ENCODE measurements at places on chromosomes 16 and 17.

DNA sequence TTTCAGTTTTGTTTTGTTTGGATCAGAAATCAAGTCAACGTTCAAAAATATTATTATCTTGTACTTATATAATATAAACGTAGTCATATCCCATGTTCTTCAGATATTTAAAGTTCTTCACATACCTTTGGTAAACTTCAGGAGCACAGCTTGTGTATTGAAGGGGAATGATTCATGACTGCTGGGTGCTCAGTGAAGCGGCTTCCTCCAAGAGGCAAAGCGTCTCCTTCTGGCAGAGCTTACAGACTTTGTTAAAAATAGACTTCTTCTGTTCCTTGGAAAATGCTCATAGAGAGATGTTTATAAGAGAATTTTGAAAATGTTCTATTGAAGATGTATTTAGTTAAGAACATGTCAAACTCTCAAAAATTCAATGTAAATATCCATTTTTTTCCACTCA lies 155.6 kb upstream of the CNTNAP4 start:
- DNase-seq: no peak

DNA sequence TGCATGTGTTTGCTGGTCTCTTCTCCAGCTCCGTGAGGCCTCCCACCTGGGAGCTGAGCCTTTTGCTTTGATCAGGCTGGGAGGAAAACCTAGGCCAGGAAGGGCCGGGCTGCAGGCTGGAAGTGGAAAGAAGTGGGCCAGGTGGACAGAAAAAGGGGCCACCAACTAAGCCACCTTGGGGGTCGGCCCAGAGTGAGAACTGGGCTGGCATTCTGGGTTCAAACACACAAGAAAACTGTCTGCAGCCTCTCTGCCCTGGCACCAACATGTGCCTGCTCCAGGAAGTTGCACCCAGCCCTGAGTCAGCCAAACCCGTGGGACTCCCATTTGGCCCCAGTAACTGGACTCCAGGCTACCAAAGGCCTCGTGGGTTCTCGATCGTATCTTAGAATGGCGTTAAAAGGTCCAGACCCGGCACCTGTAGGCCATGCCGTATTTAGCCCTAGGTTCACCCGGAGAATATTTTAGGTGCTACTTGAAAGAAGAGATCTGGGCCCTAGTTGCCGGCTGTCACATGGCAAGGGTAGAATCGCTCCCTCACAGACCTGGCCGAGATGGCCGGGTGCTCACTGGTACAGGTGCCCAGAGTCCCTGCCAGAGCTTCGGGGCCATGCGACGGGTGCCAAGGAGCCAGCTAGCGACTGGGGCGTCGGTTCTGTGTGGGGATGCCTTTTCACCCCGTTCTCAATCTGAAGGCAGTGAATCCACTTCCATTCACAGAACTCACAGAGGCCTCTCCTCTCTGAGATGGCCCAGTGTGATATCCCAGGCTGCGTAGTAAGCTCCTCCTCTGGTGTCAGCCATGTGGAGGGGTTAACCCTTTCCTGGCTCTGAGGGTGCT lies 236.6 kb downstream of the MRTFB start:
- no peak for DNase-seq

DNA sequence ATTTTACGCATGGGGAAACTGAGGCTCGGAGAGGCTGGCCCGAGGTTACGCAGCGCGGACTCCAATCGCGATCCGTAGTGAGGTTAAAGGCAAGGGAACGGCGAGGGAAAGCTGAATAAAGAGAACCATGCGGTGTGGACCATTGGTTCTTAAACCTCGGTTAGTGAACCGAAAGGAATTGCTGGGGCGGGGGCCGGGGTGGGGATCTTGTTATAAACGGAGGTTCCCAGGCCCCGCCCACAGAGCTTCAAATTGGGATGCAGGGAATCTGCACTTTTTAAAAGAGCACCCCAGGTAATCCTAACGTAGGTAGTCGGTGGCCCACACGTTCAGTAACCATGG lies 524 bp downstream of the IQCK start:
- no peak for DNase-seq

DNA sequence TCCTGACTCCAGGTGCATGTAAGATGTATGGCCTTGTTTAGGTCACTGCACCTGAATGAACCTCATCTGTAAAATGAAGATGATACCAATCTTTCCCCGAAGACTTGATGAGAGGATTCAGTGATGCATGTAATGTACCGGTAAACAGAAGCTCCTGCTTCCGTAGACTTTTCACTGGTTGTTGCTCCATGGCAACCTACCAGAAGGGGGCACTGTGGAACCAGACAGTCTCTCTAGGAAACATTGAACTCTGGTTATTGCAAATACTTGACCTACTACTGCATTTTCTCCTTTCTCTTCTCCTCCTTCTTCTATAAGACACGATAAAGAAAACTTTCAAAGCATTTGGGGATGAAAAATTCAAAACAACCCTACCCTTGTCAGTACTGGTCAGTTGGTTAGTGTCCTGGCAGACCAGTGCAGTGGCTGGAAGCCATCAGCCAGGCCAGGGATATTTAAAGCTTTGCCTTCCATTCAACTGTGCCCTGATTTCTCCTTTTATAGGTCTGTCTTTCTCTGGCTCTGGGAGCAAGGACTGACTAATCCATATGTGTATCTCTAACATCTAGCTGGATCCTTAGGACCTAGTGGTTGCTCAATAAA lies 667.4 kb upstream of the SALL1 start:
- no peak for DNase-seq

DNA sequence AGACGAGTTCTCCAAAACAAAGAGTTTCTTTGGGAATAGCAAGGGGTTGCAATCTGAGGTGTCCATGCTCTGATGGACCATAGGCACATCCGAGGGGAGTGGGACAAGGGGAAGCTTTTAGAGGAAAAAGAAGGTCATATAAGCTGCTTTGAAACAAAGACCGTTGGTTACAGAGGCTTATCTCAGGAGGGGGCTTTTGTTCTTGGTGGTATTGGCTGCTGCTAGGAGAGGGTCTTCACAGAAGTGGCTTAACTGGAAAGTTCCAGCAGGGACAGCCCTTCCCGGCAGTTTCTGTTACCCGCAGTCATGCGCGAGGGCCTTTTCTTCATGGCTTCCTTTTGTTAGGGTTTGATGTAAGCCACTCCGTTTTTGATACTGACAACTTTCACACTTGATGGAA lies 76.0 kb downstream of the RAP1GAP2 start:
- DNase-seq: no peak

DNA sequence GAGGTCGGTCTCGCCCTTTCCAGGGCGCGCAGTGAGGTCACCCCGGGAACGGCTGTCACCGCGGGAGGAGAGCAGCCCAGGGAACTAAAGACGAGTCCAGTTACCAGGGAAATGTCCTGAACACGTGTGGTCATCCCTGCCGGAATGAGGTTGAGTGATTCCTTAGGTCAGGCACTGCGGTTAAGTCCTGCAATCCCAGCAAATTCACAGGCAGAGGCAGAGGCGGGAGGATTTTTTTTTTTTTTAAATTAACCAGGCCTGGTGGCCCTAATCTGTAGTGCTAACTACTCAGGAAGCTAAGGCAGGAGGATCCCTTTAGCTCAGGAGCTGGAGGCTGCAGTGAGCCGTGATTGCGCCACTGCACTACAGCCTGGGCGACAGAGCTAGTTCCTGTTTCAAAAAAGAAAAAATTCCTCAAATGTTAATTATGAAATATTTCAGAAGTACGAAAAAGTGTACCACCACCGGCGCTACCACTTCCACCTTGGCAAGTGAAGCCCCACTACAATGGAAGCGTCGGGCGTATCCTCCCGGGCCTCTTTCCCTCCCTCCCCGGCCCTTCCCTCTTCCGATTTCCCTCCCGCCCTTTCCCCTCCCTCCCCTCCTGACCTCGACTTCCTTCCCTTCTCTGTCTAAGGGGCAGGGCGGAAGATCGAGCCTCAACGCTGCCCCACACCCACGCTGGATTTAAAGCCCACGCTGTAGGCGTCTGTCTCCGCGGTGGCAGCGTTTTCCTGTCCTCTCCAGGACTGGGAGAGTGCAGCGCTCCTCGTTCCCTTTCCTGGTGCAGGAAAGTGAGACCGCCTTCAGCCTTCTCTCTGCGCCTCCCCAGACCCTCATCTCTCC lies 27.3 kb downstream of the SLFN11 start:
- DNase-seq: no peak

- peak; percentile 55 for DNase-seq
Measured at GRCh38 chr16:30382111-30382881, at the start of gene SEPTIN1. Gene SEPTIN1, minus strand, starts transcription at chr16:30382561. Its CDS starts 19 bp downstream, at chr16:30382542.

- no peak for DNase-seq
Measured at GRCh38 chr16:8850279-8850885, 18.4 kb downstream of the CARHSP1 start.

- no peak for DNase-seq
Measured at GRCh38 chr16:50585331-50585776, 37.2 kb downstream of the NKD1 start.

- DNase-seq: no peak
Measured at GRCh38 chr17:65017207-65017774, 39.2 kb downstream of the GNA13 start.

DNA sequence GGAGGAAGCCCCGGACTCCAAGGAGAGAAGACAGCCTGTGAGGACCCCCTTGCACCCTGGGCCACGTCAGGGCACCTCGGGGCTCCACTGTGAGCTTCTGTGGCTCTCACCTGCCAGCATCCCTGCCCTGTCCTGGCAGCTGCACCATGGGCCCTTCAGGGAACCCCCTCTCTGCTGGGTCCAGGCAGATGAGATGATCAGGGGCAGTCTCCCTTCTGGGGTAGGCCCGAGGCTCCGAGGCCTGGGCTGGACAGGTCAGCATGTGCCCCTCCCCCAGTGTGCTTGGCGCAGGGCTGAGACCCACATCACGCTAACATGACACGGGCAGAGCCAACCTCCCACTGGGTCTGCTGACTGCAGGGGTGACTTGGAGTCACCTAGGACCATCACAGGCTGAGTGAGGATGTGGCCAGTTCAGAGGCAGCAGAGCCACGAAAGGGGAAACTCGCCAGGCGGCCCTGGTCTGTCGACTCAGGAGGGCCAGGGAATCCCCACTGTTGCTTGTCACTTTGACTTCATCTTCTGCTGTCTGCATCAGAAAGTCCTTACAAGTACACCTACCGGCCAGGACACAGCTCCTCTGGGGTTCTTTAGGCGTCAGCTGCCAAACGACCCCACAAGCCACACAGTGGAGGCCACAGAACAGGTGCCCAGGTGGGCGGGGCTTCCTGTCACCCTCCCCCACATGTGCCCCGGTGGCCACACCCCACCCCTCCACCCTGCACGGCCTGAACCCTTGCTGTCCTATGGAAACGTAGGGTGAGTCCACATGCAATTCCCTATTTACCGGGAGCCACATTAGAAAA lies 2.2 kb downstream of the GALNS start:
- DNase-seq: no peak

- DNase-seq: no peak
Measured at GRCh38 chr16:46746821-46747776, 1.0 kb downstream of the MYLK3 start.

DNA sequence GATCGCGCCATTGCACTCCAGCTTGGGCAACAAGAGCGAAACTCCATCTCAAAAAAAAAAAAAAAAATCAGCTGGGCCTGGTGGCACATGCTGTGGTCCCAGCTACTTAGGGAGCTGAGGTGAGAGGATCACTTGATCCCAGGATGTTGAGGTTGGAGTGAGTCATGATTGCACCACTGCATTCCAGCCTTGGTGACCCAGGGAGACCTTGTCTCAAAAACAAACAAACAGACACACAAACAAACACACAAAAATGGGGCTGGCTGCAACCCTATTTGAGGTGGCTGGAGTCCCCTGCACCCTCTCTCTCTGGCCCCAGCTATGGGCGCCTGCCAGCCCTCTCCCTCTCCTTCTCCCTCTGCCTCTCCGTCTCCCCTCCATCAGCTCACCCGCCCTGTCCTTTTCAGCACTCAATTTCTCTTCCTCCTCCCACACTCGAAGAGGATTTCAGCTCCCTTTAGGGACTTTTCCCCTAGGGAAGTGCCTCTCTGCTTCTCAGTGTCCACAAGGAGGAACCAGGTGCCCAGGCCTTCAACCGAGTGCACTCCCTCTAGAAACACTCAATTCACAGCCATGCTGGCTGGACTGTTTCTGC lies 17.5 kb upstream of the TFAP4 start:
- DNase-seq: no peak

GRCh38 chr16:19095654-19096053 lies 18.1 kb upstream of the ITPRIPL2 start:
- DNase-seq: no peak

DNA sequence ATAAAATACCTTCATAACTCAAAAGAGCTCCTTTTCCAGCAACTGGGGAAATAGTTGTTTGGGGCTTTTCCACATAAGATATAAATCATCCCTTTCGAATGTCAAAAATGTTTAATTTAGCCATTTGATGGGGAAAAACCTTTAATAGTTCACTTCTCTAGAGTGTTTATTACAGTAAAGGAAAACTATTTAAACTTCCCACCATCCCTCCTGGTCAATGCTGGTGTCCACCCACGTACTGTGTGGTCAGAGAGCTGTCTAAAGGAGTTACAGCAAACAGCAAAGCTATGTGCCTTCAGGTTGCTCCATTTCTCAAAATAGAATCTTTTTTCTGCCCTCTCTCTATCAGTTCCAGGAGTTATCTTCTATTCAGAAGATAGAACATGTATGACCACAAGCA lies 33.5 kb downstream of the KANSL1 start:
- DNase-seq: no peak

GRCh38 chr17:72838581-72838980 lies 253.9 kb downstream of the SLC39A11 start:
- DNase-seq: no peak

DNA sequence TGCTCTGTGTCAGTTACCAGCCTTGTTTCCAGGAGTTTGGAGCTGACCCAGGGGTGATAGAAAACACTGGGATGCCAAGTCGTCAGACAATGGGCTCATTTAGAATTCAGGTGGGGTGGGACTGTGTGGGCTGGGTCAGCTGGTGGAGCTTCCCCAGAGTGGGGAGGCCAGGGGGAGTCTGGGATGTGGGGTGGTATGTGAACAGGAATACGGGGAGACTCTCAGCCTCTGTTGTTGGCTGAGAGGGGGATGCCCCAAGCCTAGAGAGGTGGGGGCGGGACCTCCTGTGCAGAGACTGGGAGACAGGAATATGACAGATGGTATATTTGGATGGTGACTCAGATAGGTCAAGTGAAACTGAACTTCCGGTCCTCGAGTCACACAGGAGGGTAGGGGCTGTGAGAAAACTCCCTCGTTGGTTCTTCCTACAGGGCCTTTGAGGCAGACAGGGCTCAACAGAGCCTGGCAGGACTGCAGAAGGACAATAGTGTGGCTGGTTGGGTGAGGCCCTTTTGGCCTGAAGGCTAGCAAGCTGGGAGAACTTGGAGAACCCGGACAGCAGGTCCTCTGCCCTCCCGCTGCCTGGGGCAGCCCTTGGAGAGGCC lies 23.7 kb downstream of the CDH1 start:
- no peak for DNase-seq

GRCh38 chr17:34237458-34237857 lies 17.6 kb upstream of the CCL2 start:
- no peak for DNase-seq

DNA sequence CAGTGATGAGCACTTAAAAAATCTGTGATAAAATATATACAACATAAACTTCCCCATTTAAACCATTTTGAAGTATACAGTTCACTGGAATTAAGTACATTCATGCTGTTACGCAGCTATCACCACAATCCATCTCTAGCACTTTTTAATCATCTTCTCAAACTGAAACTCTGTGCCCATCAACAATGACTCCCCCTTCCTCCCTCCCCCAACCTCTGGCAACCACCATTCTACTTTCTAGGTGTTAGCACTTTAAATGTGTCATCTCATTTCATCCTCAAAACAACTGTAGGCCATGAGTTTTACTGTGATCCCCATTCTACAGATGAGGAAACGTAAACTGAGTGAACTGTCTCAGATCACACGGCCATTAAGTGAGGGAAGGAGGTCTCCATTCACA lies 13.8 kb upstream of the TMEM98 start:
- DNase-seq: no peak

GRCh38 chr16:61460020-61460419 lies 576.2 kb downstream of the CDH8 start:
- DNase-seq: no peak

- DNase-seq: no peak
Measured at GRCh38 chr16:2388875-2389433, 40.3 kb upstream of the CCNF start.
